Skin of body (tissue), 3 donors: ENCODE measurements at places on chromosomes 3 and 15.

DNA sequence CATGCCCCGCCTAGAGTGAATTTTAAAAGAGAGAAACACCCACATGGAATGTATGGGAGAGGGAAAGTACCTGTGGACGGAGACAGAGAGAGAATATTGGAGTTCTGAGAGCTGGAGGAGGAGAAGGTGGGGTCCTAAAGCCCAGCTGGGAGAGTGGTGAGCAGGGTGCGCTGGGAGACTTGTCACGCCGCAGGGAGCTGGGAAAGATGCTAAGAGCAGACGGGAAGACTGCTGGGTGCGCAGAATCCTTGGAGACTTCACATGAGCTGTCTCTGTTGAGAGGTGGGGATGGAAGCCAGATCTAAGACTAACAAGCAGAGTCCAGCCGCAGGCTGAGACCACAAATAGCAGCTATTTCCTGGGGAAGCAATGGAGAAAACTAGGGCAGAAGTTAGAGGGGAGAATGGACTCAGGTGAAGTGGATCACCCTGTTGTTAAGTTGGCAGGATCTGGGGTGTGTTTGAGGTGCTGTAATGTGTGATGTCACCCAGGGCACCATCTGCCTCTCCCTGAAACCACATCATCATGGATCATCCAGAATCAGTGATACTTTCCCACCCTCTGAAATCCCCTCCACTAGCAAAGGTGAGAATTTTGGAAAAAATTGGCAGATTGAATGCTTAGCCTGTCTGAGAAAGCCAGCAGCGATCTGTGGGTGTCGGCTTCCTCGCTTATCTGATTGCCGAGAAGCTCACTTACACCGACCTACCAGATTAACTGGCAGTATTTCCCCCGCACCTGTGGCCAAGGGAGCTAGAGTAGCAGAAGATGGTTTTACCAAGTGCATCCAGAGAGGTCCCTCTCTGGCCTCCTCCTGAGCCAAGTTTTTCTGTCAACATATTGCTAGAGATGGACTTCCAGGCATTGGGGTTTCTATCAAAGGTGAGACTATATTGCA lies 174.8 kb upstream of the BHLHE40 start:
- DNase-seq = no peak

DNA sequence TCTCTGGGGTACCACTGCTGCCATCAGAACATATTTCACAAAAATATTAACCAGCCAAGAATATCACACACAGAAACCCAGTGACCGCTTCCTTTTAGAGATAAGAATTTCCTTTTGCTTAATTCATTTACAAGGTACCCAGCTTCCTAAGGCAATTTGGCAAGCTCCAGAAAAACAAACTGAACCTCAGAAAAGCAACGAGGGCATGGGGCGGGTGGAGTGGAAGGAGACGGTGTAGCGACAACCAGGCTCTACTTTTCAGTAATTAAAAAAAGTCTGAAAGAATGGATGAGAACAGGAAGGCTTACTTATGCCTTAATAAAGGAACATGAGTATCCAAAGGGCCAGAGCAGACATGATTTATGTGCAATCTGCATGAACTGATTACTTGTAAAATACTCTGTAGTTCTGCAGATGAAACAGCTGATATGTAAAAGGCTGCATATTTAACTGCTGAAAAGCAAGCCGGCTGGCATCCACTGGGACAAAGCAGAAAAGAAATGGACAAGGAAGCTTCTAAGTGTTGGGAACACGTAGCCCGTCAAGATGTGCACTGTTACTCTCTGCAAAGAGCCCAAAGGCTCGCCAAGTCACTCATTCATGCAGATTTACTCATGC lies 18.6 kb downstream of the RFTN1 start:
- DNase-seq = no peak

DNA sequence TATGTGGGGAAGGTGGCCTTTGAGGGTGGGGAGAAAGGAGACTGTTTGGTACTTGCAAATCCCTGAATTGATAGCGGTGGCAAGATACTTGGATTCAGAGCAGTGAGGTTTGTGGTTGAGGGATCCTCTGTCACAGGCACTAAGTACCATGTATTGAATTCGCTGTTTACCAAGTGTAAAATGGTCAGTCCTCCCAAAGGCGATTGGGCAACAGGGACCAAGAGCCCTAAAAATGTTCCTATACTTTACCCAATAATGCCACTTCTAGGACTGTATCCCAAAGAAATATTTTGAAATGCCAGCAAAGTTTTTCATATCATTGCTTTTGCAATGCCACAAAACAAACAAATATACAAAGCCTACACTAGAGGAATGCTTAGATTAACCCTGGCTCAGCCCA lies 43.4 kb upstream of the MRPS22 start:
- no peak for DNase-seq

DNA sequence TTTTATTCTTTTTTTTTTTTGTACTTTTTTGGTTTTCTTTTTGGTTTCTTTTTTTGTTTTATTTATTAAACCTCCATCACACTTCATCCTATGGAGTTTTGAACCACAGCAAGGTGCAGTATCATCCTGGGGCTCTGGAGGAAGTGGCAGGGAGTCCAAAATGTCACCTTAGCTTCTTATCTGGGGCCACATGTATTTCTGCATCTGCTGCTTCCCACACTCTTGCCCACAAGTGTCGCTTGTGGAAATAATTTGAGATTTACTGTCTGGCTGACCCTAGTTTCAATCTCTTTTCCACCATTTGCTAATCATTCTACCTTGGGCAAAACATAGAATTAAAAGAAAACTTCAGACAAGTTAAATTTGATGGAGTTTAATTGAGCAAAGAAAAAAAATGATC lies 6.4 kb downstream of the OPA1 start:
- DNase-seq = no peak

DNA sequence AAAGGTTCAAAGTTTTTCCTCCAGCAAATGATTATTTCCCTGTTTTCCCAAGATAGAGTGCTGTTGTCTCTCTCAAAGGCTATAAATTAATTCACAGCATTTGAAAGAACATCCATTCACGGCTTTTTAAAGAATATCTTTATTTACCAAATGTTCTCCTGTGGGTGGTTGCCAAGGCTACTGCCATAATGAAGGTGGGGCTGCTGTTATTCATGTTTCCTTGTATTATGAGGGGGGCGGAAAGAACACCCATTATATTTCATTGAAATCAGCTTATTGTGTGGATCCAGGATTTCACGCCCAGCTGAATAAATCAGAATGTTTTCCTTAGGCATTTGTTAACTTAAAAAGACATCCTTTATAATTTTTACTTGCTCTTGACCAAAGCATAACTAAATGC lies 10.1 kb downstream of the SRP14 start:
- DNase-seq = no peak

DNA sequence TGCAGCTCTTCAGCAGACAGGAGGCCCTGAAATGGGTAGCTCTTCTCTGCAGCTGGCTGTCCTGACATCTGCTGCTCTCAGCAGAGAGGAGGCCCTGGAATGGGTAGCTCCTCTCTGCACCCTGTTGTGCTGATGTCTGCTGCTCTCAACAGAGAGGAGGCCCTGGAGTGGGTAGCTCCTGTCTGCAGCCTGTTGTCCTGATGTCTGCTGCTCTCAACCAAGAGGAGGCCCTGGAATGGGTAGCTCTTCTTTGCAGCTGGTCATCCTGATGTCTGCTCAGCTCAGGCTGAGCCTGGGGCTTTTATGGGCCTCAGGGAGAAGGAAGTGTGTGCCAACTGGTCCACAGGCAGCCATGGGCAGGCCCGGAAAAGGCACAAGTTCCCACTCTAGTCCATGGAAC lies 66.6 kb downstream of the PIK3CB start:
- DNase-seq = no peak

DNA sequence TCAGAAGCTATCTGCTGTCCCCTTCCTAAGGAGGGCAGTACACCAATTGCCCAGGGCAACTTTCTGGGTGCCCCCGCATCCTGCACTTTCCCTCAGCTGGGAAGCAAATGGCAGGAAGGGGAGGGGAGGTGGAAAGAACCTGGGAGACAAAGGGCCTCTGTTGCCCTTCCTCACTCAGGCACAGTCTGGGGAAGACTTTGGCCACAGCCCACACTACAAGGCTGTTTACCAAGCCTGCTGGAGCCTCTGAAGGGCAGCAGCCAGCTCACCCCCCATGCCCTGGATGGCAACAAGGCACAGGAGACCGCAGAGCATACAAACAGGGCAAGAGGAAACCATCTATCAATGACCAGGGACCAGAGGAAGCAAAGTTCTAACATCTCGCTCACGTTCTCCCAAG lies 42.4 kb downstream of the ARRDC4 start:
- no peak for DNase-seq
